ENCODE measurements at places on chromosomes 6 and 20.

- DNase-seq, result no peak
These were observed 67.3 kb downstream of the KCNB1 start for GRCh38 chr20:49415005-49415667.

GRCh38 chr6:90424580-90424979, 127.9 kb upstream of the BACH2 start:
- DNase-seq, result no peak

- no peak for DNase-seq
These were observed 2.3 kb downstream of the ANKRD66 start for GRCh38 chr6:46748940-46749503.

DNA sequence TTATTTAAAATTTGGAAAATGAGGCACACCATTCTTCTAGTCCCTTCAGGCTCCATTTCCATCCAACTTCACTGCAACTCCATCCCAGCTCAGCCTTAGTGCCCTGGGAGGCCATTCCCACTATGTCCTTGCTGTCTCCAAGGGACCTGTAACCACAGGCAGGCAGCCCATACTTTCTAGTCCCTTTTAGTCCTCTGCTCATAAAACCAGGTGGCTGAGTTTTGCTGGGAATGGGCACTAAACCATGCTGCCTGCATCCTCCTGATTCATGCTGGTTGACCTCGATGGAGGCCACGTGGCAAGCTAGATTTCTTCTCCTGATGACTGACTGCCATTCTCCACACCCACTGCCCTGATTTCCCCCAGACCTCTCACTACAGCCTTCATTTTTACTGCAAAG, 27.5 kb upstream of the MYMX start:
- no peak for DNase-seq

- DNase-seq, result no peak
These were observed 177.8 kb downstream of the EDN1 start for GRCh38 chr6:12467706-12468670.

DNA sequence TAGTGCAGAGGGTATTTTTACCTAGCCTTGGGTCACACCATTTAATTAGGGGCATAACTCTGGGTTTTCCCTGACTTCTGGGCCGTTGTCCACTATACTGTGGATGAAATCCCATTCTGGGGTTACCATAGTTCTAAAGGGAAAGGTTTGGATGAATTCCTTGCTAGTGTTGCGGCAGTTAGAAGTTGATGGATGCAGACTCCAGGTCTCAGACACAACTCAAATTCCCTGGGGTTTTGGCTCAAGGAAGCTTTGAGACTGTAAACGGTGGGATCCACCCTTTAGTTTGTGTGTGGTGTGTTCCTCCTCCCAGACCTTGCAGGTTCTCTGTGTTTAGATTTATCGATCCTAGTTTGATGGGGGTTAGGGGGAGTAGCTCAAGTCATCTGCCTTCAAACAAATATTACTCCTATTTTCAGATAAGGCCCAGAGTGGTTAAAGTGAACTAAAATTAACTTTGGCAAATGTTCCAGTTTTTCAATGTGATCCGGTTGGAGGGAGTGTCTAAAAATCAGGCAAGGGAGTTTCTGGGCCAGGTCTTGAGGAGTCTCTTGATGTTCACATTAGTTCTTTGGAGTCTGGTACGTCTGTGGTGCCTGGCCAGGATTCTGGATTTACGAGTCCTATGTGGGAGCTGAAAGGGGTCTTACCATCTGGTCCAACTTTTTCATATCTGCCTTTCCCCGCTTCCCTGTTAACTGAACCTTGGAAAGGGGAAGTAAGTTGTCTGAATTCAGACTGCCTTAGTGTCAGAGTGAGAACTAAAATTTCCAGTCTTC, 1.5 kb downstream of the RALY start:
- no peak for DNase-seq

DNA sequence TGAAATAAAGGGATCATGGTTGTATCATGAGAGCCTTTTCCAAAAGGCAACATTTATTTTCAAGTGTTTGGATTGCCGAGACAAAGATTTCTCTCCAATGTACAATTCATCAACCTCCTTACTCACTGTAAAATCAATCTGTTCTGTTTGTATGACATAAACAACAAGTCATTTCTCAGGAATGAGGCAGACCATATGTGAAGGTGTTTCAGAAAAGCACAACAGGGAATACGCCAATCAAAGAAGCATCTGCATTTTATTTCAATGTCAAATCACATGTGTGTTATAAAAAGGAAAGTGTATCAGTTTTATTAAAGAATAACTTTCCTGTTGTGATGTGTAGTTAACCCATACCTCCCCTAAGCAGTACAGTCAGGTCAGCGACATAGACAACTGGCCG, 653.7 kb downstream of the TFAP2A start:
- no peak for DNase-seq

Data from CD4-positive, alpha-beta T cell treated with Interleukin-4 for 1 hour (primary cell).